ENCODE measurements at places on chromosomes 12 and 14. TPM values are rescaled to one million over a fixed set of nuclear protein-coding genes. Genes with fewer than 3 reads are reported as not detected.

- DNase-seq: no peak
These were observed 44.2 kb downstream of the ZFP36L1 start for GRCh38 chr14:68748691-68749090.

The LTB4R gene
- total RNA-seq: 12.0 TPM

- DNase-seq: no peak
These were observed 417.0 kb upstream of the RGS6 start for GRCh38 chr14:71514941-71515919.

GRCh38 chr12:44717612-44718011 is 158.5 kb downstream of the NELL2 start:
- no peak for DNase-seq

GRCh38 chr14:35438910-35439713 is 34.6 kb upstream of the NFKBIA start:
- DNase-seq: no peak

DNA sequence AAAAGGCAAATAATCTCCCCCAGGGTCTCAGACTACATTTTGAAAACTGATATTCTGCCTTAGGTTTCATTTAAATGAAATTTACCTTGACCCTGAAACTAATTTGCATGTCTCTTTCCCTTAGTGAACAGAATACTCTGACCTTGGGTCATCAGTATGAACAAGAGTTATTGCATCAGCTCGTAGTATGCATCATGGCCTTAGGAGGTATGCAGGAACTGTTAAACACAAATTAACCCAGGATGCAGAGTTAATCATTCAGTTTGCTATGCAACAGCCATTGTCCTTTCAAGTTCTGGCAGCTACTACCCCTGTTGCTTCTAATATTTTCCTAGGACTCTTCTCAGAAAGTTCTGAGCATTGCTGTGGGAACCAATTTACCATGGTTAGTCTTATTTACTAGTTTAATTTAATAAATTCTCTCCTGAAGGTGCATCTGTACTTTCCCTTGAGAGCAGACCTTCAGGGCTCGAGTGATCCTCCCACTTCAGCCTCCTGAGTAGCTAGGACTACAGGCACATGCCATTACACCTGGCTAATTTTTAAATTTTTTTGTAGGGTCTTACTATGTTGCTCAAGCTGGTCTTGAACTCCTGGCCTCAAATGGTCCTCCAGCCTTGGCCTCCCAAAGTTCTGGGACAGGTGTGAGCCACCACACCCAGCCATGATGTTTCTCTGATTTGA is 126.7 kb downstream of the TTC6 start:
- no peak for DNase-seq

- DNase-seq: peak; percentile 77
These were observed 38.4 kb downstream of the MLXIP start for GRCh38 chr12:122116707-122117535.

DNA sequence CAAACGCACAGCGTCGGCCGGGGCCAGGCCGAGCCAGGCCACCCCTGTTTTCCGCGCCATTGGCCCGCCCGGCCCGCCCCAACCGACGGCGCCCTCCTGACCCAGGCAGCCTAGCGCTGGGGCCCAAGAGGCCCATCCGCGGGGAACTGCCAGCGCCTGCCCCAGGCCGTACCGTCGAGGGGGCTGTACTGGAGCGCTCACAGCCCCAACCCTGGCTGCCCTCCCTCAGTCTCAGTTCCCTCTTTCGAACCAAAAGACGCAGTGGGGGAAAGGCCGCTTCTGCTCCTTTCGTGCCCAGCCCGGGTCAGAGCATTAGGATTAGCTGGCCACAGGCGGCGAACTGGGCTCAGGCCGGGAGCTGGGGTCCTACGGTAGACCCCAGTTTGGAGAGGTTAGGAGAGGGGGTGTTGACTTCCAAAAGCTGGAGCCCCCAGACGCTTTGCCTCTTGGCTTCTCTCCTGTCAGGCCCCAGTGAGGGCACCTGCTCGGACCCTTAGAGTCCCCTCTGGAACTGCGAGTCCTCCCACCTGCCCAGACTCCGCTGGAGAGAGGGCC is 1.9 kb downstream of the NKX2-1 start:
- DNase-seq: no peak

GRCh38 chr12:121590476-121591143 is 9.8 kb upstream of the KDM2B start:
- no peak for DNase-seq

- DNase-seq: no peak
These were observed 55.9 kb upstream of the RERGL start for GRCh38 chr12:18145924-18146323.

- DNase-seq: no peak
These were observed 524.7 kb upstream of the TMEM132C start for GRCh38 chr12:127742231-127742630.

The C14orf119 gene
- 56.8 TPM for total RNA-seq

The NAV3 gene
- total RNA-seq: 29.9 TPM

DNA sequence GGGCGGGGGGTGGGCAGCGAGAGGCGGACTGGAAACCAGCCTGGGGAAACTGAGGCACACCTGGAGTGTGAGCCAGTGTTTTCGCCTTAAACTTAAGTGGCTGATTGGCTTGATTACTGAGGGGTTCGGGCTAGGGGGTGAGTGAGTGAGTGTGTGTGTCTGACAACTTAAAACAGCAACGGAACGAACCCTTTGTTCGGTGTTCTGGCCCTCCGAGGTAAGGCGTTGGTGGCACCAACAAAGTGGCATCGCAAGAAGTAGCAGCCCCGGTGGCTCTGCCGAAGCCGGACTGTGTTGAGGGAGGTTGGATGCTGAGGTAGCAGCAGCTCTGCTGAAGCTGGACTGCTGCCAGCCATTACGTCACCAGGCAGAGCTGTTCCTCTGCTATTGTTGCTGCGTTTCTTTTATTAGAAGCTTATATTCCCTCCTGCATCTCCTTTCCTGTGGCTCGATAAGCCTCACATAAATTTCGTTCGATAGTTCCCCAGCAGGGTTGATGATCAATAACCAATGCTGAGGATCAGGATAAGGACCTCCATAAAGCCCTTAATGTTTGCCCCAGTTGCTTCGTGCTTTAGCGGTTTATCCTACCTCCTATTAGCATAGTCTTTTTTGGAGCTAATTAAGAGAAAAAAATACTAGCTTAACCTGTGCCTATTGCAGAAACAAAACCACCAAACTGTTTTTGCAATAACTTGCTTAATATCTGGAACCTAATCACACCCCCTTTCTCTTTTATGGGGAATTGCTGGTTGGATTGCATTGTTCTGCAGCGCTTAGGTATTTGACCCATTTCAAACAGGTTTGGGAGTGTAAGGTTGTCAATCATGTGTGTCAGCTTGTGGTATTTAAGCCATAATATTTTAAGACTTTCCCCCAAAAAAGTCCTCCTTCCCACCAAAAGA is 1.3 kb downstream of the GPR137C start:
- no peak for DNase-seq

DNA sequence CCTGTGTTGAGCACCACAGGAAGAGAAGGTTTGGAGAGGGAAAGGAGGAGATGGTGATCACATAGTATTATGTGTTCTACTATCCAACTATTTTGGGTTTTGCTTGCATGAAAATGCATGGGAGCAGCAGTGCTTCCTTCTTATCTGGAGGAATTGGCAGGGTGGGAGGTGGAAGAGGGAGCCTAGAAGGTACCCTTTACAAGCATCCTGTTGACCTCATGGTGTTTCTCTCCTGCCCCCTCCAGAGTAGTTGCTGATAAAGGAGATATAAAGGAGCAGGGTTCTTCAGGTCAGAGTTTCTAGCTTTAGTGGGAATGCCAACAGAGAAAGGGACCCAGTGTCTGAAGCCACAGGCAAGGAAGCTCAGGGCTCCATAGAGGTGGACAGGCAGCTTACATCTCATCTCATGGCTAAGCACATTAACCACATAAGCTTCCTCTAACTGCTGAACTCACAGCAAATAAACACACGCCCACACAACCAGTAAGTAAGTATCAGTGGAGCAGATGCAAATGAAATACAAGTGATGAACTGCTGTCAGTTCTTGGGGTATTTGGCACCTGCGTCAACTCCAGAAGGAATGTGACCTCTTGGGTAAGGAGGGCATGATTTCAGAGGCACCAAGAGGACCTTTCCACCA is 174.2 kb upstream of the SLC38A2 start:
- DNase-seq: no peak

DNA sequence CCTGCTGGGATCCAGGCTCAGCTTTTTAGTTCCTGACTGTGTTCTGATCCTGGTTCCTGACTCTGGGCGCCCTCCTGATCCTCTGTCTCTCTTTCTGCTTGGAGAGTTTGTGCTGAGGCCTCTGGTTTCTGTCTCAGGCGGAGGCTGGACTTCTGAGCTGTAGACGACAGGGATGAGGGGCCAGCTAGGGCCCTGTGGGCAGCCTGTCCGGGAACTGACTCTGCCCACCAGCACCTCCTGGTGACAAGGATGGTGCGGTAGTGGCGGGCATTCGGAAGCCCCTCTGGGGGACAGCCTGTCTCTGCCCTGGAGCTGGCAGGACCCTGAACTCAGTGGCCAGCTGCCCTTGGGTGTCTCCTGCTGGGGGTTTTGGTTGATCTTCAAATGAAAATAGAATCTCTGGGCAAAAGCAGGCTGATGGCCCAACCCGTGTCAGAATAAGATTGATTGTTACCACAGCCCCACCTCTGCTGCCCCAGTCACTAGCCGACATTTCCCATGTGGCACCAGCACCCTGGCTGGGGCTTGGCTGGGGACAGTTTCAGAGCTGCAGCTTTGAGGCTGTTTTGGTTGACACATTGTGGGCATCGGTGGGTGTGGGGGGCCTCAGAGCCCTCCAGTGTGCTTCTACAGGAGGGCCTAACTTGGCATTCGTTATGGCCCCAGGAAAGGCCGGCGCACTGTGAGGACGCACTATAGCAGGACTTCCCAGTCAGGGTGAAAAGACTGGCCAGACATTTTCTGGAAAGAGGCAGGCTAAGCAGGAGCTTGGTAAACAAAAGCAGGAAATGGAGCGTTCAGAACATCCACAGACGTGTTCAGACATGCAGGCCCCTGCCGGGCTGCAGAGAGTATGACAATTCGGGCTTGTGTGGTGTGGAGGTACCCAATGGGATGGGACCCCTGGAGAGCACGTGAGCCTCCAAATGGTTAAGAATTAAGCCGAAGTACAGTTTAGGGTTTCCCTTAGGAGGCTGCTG is 16.2 kb downstream of the KRT80 start:
- DNase-seq: no peak

The TMEM229B gene
- total RNA-seq: 2.9 TPM

DNA sequence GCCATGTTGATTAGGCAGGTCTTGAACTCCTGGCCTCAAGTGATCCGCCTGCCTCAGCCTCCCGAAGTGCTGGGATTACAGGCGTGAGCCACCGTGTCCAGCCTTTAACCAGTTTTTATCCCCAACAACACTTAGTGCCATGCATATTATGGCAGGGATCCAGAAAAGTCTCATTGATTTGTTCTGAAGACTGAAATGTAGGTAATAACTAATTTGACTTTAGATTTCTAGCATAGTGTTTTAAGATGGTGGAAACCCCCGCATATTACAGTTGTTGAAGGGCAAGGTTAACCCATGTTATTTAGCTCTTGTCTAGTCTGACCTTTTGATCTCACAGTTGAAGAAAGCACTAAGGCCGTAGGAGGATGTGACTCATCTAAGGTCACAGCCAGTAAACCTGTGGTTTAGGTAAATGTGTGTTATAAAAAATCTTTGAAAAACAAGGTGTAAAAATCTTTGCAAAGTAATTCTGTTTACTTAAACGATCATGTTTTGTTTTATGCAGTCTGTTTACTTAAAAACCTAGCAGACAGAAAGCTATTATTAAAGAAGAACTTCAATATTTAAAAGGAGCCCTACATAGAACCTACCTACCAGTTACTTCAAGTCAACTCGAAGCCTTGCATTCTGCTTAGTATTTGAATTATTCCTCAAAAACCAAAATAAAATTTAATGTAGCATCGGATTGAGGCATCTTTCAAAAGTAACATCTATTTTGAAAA is 24.8 kb downstream of the BICDL1 start:
- no peak for DNase-seq

Measured in chondrocyte (in vitro differentiated cells).